Panc1 (cell line): ENCODE measurements at places on chromosomes 1 and 21. TPM values are rescaled to one million over a fixed set of nuclear protein-coding genes. Genes with fewer than 3 reads are reported as not detected.

- no peak overlapping the region for H3K4me3 ChIP-seq
- no peaks in the 10 kb centered on the region for H3K36me3 ChIP-seq
- no peak for DNase-seq
- peak overlapping the region; percentile 23; the same call in 1 of the 2 replicates for H3K27ac ChIP-seq
- H3K4me1 ChIP-seq: peaks cover 22% of the 10 kb centered on the region
Measured at GRCh38 chr1:84145068-84145467, 997 bp downstream of the PRKACB start.

DNA sequence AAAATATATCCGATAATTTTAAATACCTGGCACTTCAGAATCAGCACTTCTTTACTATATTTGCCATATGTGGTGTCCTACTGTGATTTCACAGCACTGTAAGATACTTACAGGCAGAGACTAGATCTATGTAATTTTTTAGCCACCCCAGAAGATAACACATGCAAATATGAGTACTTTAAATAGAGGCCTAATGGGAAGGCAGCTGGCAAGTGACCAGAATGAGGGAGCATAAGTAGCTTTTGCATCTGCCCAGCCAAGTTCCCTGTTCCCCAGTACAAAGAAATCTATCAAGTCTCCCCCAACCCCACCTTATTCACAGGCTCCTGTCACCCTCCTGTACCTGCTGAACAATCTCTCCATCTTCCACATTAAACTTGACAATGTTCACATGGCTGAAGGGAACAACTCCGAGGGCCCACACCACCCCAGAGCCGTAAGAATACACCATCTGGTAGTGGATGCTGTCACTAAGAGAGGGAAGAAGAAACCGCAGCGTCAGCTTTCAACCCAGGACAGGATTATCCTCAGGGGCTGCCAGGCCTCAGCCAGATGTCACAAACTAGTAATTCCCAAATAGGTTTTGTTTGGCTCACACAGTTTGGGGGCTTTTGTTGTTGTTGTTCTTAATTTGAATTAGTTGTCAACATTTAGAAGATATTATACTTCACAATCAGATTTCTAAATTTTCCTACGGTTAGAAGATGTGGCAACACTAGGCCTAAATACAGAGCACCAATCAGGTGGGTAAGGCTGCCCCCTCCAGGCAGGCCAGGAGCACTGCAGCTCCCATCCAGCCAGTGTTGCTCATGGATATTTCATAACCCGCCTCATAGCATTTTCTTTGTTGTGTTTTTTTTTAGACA, 10.4 kb downstream of the EMC1 start:
- DNase-seq: peak; percentile 48
- H3K4me1 ChIP-seq: no peaks in the 10 kb centered on the region
- H3K36me3 ChIP-seq: peaks cover 30% of the 10 kb centered on the region

DNA sequence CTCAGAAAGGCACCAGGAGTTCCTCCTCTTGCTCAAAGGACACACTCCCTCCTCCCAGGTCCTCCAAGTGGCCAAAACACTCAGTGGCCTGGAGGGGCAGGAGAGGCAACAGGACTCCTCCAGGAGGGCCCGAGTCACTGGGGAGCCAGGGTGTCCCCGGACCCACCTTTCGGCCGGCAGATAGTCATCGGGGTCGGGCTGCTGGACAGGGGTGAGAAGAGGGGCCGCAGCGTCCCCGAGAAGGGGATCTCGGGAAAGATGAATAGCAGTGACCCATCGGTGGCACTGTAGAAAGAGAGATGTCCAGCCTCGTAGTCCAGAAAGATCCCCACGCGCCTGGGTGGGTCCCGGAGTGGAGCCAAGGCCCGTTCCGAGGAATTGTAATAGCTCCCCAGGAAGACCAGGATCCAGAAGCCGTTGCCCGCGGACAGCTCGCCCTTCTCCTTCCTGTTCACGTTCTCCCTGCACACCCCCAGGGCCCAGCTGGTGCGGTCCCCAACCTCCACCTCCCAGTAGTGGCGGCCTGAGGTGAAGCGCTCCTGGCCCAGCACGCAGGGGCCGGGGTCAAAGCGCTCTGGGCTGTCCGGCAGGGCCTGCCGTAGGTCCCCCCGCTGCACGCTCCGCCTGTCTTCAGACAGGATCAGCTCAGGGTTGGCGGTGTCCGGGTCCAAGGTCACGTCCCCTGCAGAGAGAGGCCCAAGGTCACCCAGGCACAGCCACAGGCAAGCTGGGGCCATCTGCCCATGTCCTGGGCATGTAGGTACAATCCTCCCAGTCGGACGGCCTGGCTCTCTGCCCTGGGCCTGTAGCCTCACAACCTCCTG, 11.9 kb downstream of the TRIM11 start:
- DNase-seq: no peak
- no peak overlapping the region for H3K4me3 ChIP-seq

GRCh38 chr1:9400425-9401079, 107.9 kb downstream of the SPSB1 start:
- DNase-seq: no peak
- no peaks in the 10 kb centered on the region for H3K36me3 ChIP-seq
- H3K27me3 ChIP-seq: no peaks in the 10 kb centered on the region
- no peak overlapping the region for H3K4me3 ChIP-seq

DNA sequence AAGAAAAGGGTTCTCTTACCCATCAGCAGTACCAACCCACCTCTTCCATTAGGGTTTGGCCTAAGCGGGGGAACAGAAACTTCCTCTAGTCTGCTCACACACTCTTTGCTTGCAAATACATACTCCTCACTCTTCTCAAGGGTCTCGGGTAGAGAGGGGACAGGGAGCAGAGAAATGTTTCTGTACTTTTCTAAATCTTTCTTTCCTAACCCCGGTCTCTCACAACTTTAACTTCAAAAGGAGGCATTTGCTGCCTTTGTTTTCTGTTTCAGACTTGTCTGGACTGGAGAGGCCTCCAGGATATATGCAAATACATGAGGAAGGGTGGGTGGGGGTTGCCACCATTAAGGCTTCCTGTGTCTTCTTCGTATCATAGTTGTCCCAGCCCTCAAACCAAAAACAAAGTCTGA, 10.5 kb upstream of the LAX1 start:
- no peaks in the 10 kb centered on the region for H3K27me3 ChIP-seq
- H3K36me3 ChIP-seq: no peaks in the 10 kb centered on the region
- no peak overlapping the region for H3K27ac ChIP-seq

GRCh38 chr1:44294588-44295007, 60.5 kb downstream of the ERI3 start:
- H3K27me3 ChIP-seq: no peaks in the 10 kb centered on the region
- no peak overlapping the region for H3K4me3 ChIP-seq
- H3K27ac ChIP-seq: no peak overlapping the region
- no peak for DNase-seq

- no peak for DNase-seq
- peaks cover 16% of the 10 kb centered on the region; the same call in 1 of the 2 replicates for H3K36me3 ChIP-seq
- H3K27me3 ChIP-seq: no peaks in the 10 kb centered on the region
- H3K4me3 ChIP-seq: peak overlapping the region; percentile 94
Measured at GRCh38 chr1:211579440-211580302, 710 bp upstream of the SLC30A1 start.

DNA sequence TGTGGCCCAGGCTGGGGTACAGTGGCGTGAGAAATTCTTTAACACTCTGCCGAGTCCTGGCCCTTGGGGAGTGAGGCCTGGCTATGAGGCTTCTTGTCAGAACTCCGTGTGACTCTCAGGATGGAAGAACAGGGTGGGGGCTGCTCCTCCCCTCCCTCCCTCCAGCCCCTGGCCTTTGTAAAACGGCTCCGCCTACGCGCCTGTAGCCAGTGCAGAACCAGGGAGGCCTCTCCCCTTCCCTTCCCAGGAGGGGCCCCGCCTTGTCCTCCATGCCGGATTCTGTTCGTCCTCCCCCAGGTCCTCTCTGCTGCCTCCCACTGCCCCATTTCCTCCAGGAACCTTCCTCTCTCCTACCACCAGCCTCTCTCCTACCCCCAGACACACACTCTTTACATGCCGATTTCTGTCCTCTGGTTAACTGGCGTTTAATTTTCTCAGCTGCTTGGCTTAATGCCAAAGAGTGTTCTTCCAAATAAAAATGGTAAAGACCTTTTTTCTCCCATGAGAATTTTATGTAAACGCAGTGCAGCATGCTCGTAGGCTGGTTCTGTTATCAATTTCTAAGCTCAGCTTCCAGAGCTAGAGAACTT, 21.0 kb downstream of the PDE9A start:
- no peak for DNase-seq
- no peak overlapping the region for H3K4me3 ChIP-seq
- H3K27me3 ChIP-seq: no peaks in the 10 kb centered on the region; the same call in 1 of the 2 replicates
- H3K36me3 ChIP-seq: no peaks in the 10 kb centered on the region

DNA sequence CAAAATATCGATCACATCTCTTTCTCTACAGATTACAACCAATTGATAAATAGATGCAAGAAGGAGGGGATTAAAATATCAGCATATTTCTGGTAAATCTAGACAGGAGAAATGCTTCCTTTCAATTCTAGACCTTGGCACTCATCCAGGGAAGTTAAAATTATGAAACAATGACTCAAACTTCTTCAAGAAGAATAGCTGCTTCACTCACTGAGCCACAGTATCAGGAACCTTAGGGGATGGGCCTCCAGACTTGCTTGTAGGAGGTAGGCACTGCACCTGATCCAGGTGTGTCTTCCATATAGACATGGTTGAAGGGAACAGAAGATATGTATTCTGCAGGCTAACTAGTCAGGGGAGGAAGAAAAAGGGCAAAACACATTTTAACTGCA, 9.8 kb downstream of the SLAMF7 start:
- H3K36me3 ChIP-seq: no peaks in the 10 kb centered on the region
- no peak for DNase-seq

SPOCD1 gene
- 0.54 TPM for total RNA-seq

SNRNP40 gene
- total RNA-seq: 99.3 TPM

MIXL1 gene
- 0.69 TPM for total RNA-seq
